ENCODE measurements at places on chromosomes 12 and 14.
A peak's percentile ranks its signal among the peaks of the same experiment; 100 is the strongest.

DNA sequence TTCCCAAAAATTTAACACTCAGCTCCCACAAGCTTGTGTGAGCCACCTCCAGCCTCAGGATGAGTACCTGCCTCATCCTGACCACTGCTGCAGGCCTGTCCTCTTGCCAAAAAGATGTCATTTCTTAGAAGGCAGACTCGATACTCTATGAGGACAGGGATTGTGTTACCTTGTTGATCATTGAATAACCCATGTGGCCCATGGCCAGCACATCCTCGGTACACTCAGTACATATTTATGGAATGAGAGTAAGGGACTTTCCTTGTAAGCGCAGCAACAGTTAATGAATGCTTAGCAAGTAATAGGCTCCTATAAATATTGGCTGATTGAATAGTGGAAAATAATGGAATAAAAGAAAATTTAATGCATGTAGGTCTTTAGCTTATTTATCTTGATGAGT is 15.3 kb upstream of the DGLUCY start:
- no peak for DNase-seq

DNA sequence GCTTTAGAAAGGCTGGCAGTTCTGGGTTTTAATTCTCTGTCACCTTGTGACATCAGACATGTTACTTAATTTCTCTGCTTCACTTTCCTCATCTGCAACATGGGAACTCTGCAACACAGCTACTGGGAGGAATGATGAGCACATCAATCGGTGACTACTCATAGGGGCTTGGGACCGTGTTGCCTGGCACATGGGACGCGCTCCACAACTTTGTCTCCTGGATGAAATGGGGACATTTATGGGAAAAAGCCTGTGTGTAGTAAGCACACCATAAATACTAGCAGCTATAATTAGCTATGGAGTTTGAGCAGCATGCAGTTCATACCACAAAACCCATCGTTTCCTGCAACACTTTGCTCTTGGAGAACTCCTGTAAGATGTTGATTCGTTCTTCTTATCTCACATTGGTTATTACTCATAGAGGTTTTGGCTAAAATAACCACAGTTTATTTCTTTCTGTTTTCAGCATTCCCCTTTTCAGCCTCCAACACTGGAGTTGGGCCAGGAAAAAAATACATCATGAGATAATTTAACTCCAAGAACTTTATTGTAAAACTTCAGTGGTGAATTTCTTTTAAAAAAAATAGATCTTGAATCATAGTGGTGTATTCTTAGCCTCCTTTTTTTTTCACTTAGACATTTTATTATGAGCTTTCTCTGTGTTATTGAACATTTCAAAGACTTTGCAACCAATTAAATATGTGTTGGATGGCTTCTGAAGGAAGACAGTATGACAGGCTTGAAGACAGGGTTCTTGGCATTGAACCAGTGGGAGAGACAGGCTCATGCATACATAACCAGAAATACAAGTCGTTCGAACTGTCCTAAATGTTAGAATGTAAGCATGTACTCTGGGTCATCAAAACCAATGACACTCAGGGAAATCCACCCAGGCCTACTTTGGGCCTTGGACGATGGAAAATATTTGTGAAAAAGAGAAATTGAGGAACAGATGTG is 72.7 kb downstream of the RIN3 start:
- peak; percentile 28 for DNase-seq

GRCh38 chr12:127145929-127146789 is 1120.8 kb upstream of the TMEM132C start:
- DNase-seq: peak; percentile 54

DNA sequence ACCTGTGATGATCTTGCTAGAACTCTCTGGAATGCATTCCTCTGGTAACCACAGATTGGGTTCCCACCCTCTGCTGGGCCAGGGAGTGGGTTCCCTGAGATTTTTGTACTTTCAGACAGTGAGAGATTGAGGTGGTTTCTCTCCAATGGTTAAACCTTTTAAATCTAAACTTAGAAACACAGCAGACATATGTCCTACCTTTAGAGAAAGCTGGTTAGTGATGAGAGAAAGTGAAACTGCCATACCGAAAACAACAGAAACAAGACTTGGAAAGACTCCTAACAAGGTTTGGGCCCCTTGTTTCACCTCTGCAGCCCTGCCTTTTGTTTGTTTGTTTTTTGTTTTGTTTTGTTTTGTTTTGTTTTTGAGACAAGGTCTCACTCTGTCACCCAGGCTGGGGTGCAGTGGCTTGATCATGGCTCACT is 9.7 kb upstream of the SGPP1 start:
- no peak for DNase-seq

DNA sequence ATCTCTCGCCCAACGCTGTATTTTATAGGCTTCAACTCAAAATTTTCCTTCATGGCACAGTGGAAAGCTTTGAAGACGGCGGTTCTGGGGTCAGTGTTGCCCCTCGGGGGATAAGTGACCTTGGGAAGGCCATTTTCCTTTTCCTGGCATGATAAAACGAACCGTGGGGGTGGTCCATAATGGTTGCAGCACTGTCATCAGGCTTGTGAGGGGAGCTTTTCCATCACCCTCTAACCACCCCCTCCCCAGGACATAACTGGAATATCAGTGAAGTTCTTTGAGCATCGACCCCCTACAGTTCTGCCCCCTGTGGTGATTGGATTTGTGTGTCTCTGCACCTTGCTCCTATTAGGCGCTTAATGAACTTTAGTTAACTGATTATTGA is 16.0 kb downstream of the FOS start:
- no peak for DNase-seq

- DNase-seq: no peak
These were observed 42.9 kb downstream of the IFNG-AS1 start for GRCh38 chr12:68031881-68032739.

DNA sequence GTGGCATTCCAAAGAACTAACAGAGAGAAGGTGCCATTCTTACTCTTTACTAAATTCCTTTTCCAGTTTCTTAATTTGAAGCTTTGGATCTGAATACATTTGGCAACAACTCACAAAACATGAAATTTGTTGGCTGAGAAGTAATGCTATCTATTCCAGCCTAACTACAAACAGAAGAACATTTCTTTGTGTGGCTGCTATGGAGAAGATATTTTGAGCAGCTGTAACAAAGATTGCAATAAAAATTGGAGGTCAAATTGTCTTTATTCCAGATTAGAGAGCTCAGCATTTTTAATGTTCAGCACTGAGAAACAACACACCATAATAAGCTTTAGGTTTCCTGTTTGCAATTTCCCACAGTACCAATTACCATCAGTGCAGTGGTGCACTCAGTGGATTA is 835.8 kb upstream of the FLRT2 start:
- no peak for DNase-seq

- peak; percentile 22 for DNase-seq
These were observed 804 bp downstream of the USP15 start for GRCh38 chr12:62260733-62261683.

DNA sequence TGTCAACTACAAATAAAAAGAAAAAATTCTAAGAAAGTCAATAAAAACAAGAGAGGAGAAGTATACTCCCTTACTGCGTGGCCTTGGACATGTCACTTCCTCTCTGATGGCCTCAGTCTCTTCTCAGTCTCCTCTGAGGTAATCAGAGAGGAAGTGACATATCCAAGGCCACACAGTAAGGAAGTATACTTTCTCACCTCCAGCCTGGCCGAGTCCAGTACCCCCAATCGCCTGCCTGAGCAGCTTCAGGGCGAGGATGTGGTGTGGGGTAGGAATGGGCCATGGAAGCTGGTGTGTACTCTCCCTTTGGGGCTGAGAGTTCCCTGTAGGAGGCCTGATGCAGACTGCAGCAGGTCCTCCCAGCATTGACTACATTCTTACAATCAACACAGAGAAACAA is 15.8 kb downstream of the VDR start:
- DNase-seq: no peak

DNA sequence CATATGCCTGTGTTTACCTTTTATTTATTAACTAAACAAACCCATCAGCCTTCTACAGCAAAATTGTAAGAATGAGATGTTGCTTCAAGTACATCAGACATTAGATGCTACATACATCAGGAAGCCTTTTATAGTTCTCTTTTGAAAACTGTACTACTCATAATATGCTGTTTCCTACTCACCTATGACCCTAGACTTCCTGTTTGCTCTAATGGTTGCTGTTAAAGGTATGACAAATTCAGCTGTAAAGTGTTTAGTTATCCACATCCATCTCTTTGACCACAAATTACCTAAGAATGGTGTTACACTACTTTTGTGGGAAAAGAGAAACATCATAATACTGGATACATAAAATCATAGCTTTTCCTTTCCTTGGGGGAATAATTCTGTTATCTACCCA is 220.0 kb downstream of the RAD51B start:
- no peak for DNase-seq
